ENCODE measurements at places on chromosomes 6 and 20.

DNA sequence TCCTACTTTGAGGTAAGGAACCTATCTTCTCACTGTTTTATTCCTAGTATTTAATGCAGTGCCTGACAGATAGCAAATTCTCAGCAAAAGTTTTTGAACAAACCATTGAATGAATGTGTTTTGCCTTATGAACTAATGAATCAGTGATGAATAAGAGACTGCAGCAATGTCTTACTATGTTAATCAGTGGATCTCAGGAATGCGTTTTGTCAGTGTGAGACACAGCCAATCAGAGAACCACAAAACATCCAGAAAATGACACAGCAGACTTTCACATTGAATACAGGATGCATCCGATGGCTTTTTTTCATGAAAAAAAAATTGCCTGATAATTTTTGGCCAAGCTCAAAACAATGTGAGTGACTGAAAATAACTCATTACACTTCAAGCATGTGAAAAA lies 270.5 kb downstream of the BMP2 start:
- no peak for DNase-seq

GRCh38 chr6:110255211-110255750 lies 75.1 kb downstream of the CDC40 start:
- DNase-seq, result no peak

DNA sequence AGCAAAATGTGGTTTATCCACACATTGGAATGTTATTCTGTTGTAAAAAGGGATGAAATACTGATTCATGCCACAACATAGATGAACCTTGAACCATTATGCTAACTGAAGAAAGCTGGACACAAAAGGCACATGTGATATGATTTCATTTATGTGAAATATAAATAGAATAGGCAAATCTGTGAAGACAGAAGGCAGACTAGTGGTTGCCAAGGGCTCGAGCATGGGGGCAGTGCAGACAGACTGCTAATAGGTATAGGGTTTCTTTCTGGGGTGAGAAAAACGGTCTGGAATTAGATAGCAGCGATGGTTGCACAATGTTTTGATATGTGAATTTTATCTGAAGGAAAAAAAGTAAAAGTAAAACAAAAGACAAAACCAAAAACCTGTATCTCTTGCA lies 54.6 kb upstream of the FNDC1 start:
- no peak for DNase-seq

DNA sequence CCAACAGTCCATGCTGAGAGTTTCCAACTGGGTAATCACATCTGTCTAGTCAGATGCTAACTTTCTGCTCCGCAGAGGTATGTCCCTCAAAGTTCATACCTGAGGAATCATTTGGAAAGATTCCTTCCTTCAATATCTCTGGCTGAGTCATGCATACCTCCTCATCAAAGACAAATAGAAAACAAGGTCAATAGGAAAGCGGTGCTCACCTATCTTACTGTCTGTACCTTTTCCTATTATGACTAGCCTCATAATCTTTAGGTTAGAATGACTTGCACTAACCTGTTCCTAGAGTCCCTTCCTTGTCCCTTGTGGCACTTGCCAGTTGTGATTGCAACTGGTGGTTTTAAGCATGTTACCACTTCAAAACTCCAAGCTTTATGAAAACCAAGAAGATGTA lies 78.2 kb upstream of the PTPRK start:
- no peak for DNase-seq

GRCh38 chr6:42616716-42617115 lies 52.9 kb downstream of the UBR2 start:
- DNase-seq, result no peak

- no peak for DNase-seq
Observed at GRCh38 chr20:25030007-25030648, 27.8 kb downstream of the ACSS1 start.

- no peak for DNase-seq
Observed at GRCh38 chr6:168293636-168294530, 25.7 kb downstream of the DACT2 start.

GRCh38 chr20:13858439-13858838 lies 73.6 kb downstream of the NDUFAF5 start:
- no peak for DNase-seq

GRCh38 chr6:63507096-63507495 lies 65.2 kb upstream of the LOC128125822 start:
- no peak for DNase-seq

GRCh38 chr20:17843246-17844132 lies 125.1 kb downstream of the SNX5 start:
- no peak for DNase-seq

DNA sequence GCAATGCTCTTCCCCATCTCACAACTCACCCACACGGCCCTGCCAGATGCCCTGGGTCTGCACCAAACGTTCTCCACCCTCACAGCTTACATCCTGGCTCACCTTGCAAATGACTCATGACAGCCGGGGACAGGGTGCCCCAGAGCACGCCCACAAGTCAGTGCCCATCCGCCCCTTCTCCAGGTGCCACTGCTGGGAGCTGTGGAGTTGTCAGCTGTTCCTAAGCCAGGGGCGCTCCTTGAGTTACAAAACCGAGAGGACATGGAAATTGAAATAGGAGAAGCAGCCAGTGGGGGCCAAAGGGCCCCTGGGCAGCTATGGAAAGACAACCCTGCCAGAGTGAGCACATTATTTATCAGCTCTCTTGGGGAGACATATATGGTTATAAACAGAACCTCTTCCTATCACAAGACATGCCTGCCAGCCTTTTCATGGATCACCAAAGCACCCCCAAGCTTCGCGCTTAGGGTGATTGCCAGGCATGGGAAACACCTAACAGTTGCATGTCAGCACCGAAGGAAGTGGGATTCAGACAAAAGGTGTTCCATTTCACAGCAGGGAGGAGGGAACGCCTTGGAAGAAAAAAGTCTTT lies 236.8 kb downstream of the LY86 start:
- no peak for DNase-seq

GRCh38 chr6:108395297-108395696 lies 100.4 kb downstream of the AFG1L start:
- DNase-seq, result no peak

DNA sequence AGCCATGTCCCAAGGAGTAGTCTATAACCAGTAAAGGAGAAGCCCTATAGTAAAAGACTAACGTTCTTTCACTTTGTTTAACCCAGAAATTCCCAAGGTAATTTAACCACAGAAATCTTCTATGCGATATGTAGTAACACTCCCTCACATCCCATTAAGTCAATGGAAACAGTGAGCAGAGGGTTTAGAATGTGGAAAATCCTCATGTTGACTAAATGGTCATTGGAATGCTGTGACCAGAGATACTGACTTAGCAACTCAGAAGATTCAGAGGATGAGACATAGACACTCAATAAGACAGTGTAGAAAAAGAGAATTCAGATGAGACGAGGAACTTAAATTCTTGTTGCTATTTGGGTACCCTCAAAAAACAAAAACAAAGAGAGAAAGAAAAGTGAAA lies 562.2 kb upstream of the NOX3 start:
- no peak for DNase-seq

DNA sequence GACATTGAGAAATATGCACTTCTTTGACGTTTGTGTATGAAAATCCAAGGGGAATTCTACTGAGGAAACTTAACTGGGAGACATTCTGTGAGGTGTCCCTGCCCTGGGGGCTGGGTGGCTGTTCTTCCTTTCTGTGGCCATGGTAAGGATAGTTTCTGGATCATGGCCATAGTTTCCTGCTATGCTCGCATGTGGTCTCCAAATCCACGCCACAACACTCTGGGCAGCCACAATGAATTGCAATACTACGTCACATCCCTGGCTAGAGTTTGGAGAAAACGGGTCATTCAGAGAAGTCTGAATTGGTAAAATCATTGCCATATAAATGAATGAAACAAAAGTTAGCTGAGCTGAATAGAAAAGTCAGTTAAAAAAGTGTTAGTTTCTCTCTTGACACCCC lies 230.6 kb downstream of the UTRN start:
- DNase-seq, result no peak

All from right renal pelvis (tissue), 4 donors.